Right ventricle myocardium superior (tissue), 1 donor: ENCODE measurements at places on chromosomes 7 and 10.

DNA sequence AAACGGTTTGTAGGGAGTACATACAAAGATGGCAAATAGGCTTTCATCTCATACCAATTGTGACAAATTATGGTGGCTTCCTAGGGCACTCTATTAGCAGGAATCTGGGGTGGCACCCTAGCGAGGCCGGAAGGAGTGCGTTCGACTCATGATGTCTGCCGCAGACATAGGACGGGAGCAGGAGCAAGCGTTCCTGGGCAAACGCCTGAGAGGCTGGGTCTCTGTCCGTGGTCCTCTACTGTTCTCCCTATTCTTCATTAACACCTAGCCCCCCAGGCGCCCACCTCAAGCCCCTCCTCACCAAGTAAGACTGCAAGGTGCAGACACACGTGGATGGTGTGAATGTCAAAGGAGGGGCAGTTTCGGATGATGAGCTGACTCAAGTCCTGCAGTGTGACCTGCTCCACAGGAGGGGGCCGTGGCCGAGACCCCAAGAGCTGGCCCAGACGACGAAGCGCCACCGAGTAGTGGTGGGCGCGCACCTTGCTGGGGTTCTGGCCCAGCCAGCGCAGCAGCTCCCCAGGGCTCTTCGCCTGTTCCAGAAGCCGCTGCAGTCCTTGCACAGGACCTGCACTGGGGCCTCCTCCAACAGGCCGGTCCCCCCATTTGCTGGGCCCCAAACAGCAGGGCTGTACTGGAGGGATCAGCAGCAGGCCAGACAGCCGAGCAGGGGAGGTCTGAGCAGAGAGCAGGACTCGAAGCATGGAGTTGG lies 1.3 kb downstream of the FASTK start:
- DNase-seq, result peak; percentile 37

DNA sequence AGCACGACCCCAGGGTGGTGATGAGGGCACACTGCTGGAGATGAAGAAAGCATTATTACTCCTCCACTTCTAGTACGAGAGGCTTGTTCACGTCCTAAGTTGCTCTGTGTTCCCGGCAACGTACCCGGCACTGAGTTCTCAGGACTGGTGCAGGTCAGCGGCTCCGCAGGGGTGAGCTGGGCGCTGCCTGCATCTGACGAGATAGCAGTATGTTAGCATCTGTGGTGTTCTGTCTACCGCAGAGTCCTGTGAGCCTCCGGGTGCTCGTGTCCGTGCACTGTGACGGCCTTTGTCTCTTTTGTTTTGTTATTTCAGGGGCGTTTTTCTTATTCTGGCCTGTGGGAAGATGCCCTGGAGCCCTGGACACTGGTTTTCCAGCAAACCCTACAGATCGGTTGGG lies 507.8 kb downstream of the DNAJB6 start:
- DNase-seq, result peak; percentile 31

DNA sequence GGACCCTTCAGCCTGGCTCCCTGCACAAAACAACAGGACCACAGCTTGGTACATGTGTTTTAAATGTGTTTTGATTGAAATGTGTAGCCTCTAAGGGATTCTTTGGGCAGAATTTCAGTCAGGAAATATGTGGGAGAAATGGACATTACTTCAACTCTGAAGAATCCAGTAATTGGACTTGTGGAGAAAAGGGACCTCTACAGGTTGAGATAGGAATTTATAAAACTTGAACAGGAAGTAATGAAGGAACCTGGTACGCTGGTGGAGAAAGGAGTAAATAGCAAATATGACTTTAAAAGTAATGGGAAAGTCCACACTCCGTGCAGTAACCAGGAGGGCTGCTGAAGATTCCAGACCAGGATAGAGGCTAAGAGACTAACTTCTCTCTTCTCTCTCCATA lies 220.5 kb downstream of the LHFPL3 start:
- no peak for DNase-seq

DNA sequence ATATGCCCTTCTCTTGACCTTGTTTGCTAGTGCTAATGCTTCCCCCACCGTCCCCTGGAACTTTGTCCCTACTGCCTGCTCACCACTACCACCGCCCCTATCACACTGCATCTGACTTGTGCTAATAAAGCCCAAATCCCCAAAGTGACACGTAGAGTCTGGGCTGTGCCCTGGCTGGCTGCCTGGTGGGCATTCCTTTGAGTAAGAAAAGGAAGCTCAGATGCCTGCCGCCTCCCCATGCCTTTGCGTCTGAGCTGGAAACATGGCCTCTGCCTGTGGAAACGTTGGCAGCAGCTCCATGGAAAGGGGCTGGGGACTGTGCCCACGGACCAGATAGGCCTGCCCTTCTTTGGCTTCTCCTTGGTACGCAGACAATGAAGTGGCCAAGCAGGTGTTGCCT lies 138.3 kb downstream of the CYP26A1 start:
- no peak for DNase-seq

DNA sequence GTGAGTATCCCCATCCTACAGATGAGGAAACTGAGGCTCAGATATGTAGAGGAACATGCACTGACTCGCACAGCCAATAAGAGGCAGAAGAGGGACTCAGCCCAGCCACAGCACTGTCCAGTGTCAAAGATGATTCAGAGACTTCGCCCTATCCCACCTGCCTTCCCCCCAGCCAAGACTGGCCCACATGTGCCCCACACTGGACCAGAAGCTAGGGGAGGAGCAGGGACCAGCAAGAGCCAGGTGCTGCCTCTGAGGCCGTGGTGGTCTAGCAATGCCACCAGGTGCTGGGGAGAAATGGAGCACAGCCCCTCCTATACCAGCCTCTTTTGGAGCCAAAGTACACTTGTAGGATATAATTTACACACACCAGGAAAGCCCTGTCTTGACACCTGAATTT lies 22.3 kb downstream of the GRID1 start:
- DNase-seq, result peak; percentile 13
